Smooth muscle cell of the brain vasculature (primary cell): ENCODE measurements at places on chromosomes 5 and 9.

- no peak for DNase-seq
Measured at GRCh38 chr5:163809473-163809872, 304.1 kb downstream of the MAT2B start.

DNA sequence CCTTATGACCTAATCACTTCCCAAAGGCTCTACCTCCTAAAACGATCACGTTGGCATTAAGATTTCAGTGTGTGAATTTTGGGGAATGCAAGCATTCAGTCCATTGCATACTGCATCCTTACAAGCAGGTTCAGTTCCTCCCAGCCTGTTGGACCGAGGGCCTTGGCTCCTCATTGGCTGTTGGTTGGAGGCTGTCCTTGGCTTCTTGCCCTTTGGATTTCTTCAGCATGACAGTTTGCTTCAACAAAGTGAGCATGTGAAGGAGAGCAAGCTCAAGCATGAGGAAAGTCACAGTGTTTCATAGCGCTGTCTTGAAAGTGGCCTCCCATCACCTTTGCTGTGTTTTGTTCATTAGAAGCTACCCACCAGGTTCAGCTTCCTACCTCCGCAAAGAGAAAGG, 109.5 kb downstream of the GADD45G start:
- no peak for DNase-seq

GRCh38 chr5:122996091-122996490, 40.4 kb downstream of the PPIC start:
- DNase-seq = no peak

DNA sequence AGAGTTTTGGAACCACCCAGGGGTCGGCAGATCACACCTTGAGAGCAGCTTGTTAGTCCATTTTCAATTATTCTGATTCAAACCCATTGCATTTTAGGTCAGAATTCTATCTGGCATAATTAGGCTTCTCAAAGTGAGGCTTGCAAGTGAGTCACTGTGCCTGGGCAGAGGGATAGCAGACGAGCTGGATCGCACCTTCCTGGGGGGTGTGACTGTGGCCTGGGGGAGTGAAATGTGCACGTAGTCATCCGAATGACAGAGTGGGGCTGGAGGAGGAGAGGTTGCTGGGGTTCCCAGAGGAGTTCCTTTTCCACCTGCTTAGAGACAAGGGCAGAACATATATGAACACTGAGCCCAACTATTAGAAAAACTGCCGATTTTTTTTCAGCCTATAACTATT, 31.7 kb downstream of the SPACA9 start:
- no peak for DNase-seq

DNA sequence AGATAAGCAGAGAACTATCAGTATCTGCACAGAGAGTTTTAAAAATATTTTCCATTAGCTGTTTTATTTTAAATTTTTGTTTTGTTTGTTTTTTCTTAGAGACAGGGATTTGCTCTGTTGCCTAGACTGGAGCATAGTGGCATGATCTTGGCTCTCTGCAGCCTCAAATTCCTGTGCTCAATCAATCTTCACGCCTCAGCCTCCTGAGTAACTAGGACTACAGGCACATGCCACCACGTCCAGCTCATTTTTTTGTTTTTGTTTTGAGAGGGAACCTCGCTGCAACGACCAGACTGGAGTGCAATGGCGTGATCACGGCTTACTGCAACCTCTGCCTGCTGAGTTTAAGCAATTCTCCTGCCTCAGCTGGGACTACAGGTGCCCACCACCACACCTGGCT, 138.2 kb upstream of the LPAR1 start:
- no peak for DNase-seq

DNA sequence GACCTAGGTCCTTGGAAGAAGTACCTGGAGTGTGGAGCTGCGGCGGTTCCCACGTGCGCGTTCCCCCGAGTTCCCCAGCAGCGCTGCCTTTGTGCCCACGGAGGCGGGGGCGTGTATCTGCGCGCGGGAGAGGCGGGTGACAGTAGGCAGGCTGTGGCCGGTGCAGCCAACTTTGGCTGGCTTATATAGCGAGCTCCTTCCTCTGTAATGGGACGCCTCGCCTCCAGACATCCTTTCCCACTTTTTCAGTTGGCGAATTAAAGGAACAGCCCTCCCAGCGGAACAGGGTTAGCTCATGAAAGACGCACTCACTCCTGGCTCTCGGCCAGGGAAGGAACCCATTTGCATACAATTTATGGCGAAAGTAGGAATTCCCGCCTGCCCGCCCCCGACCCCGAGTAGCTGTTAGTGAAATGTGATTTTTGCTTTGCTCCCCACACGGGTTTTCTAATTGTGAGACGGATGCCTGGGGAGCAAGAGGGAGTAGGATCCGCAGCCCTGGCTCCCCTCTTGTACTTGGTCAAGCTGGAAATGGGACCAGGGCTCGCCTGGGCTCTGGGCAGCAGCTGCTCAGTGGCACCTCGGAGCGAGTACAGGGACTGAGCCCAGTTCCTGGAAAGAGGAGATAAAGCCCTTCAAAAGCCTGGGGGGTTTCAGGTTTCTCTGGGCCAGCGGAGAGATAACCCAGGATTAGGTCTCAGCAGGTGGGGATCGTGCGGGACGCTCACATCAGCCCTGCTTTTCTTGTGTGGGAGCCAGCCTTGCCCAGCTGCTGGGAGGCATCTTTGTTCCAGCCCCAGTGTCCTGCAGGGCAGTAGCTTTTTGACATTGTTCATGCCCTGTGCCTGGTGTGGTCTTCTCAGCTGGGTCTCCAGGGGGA, at the start of gene TNC:
Gene TNC (minus strand): TSS at position 159 of the 880 bp plus-strand sequence. CDS start 27,139 bp downstream, outside the sequence.
- no peak for DNase-seq

- DNase-seq = no peak
Measured at GRCh38 chr9:113484258-113484730, 20.8 kb downstream of the RGS3 start.

GRCh38 chr5:52531105-52531504, 256.6 kb upstream of the ITGA1 start:
- DNase-seq = no peak

DNA sequence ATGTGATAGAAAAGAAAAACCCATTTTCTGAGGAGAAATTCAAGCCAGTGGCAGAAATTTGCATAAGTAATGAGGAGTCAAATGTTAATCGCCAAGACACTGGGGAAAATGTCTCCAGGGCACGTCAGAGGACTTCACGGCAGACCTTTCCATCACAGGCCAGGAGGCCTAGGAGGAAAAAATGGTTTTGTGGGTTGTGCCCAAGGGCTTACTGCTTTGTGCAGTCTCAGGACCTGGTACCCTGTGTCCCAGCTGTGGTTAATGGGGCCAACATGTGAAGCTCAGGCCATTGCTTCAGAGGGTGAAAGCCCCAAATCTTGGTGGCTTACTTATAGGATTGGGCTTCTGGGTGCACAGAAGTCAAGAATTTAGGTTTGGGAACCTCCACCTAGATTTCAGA, 54.8 kb upstream of the ADAMTS2 start:
- no peak for DNase-seq

DNA sequence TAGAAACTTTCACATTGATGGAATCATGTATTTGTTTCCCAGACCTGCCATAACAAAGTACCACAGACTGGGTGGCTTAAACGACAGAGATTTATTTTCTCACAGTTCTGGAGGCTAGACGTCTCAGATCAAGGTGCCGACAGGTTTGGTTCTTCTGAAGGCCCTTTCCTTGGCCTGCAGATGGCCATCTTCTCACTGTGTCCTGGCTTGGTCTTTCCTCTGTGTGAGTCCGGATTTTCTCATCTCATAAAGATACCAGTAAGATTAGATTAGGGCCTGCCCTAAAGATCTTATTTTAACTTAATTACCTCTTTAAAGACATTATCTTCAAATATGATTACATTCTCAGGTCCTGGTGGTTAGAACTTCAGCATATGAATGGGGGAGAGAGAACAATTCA, 5.8 kb downstream of the USP20 start:
- DNase-seq = no peak

GRCh38 chr5:107616213-107616612, 54.5 kb downstream of the EFNA5 start:
- DNase-seq = no peak

GRCh38 chr9:70874451-70874850, 247.0 kb downstream of the TRPM3 start:
- DNase-seq = no peak

DNA sequence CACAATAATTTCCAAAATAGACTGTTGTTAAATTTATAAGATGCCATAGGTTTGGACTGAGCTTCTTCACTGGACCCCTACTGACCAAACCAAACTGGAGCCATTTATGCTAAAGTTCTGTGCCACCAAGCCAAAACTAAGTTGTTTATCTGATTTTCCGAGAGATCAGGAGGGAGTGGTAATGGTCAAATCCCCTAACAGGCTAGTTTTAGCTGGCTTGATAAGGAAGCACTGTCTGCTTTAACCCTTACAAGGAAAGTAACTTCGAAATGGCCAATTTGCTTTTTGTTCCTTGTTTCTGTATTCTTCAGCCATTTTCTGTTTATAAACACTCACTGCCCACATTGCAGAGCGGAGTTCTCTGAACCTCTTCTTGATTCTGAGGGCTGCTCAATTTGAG, 246.8 kb upstream of the TUT7 start:
- no peak for DNase-seq

- no peak for DNase-seq
Measured at GRCh38 chr9:89525446-89526374, 27.8 kb upstream of the SEMA4D start.

GRCh38 chr5:95958310-95959014, 3.2 kb downstream of the ELL2 start:
- DNase-seq = no peak

DNA sequence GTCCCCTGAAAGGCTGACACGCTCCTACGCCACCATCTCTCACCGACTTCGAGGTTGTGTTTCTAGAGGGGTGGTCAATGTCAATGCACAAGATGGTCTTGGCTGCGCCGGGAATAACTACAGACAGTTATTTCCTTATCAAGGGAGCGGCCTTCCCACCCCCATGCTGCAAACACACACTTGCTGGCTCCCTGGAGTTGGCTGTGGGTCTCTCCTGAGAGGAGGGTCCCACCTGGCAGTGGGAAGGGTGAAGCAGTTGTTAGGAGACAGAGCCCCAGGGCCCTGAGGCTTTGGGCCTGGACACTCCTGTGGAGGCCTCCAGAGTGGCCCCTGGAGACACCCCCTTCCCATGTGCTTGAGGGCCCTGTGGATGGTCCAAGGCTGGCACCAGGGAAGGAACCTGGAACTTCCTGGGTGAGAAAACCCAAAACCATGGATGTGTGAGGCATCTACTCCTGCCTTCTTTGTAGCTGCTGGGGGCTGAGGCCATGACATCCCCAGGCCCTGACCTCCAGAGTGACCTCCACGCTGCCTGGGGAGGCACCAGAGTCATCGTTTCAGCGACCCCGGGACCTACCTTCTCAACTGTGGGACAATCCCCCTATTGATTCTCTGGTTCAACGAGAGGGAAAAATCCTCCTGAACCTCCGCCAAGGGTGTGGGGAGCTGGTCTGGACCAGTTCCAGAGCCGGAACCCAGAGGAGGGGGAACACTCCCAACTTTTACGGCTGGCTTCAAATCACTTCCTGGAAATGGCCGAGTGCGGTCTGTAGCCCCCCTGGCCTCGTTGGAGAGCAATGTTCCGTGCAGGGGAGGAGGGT, 101.1 kb upstream of the COL5A1 start:
- DNase-seq = no peak

DNA sequence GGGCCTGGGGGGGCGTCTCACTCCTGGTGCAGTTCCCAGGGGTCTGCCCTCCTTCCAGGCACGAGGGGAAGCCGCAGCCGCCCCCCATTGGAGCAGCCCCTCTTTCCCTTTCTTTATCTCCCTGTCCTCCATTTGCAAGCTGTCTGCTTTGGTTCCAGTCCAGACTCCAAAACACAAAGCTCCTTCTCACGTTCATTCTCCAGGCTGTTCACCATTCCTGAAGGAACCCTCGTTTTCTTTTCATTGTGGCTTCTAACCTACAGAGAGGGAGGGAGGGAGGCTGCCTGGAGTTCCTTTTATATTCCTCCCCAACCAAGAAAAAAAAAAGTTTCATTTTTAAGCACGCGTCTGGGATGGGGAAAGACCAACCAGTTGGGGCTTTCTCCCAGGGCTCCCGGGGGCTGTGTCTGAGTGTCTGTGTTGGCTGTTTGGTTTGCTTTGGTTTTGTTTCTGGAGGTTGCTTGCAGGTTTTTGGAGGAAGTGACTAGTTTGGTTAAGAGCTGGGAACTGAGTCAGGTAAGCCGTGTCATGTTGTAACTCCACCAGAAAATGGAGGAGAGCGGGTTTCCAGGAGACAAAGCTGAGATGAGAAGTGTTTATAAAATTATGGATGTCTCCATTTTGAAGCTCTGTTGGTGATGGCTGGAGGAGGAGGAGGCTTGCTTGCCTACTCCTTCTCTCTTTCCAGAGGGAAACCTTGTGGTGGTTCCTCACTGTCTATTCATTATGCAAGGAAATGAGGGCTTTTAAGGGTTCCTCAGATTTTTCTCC, 1.6 kb downstream of the ZNF462 start:
- no peak for DNase-seq

- DNase-seq = no peak
Measured at GRCh38 chr5:98503616-98504015, 269.8 kb upstream of the RGMB start.

- no peak for DNase-seq
Measured at GRCh38 chr5:102999191-102999590, 120.7 kb downstream of the GIN1 start.

GRCh38 chr5:158796812-158797497, 302.8 kb downstream of the EBF1 start:
- DNase-seq = no peak

- no peak for DNase-seq
Measured at GRCh38 chr5:81513982-81514381, 120.0 kb upstream of the ACOT12 start.

- no peak for DNase-seq
Measured at GRCh38 chr9:100379862-100380261, 27.1 kb upstream of the TEX10 start.

DNA sequence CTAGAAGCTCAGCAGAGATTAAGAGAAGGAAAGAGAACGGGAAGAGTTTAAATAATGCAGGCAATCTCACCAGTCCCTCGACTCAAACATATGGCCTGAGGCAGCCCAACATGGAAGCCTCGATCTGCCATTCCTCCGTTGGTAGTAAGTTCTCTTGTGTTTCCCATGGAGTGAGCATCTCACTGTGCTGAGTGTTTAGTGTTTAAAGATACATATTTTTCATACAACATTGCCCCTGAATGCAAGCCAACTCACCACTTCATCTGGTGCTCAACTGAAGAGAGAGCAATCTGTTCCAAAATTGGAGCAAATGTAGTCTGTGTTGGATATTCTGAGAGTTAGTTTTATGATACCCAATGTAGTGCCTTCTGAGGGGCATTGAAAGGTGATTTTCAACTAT, 171.5 kb upstream of the ATP10B start:
- DNase-seq = no peak

DNA sequence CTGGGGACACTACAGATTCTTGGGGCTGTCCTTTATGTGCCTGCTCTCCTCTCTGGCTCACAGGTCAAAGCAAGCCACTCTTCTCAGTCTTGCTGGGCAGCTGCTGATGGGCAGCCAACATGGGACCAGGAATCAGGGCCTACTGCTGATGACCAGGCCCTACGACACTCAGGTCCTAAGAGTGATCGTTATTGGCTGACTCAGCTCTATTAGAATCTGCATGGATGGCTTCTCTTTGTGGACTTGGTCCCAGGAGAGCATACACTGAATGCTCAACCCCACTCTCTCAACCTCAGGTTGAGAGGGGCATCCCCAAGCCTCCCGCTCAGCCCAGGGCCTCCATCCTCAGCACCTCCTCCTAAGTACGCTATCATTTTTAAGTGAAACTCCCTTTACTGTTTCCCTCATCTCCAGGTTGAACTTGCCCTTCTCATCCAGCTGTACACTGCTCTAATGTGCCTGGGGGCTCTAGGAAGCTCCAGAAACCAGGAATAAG, 250.8 kb upstream of the PANK3 start:
- no peak for DNase-seq

GRCh38 chr5:31415009-31415923, 116.6 kb downstream of the DROSHA start:
- no peak for DNase-seq
